ENCODE measurements at places on chromosomes 1 and 21.

- no peak for DNase-seq
These were observed 116.0 kb downstream of the ASTN1 start for GRCh38 chr1:177048314-177049069.

GRCh38 chr1:78420181-78420580 is 70.6 kb upstream of the PTGFR start:
- no peak for DNase-seq

DNA sequence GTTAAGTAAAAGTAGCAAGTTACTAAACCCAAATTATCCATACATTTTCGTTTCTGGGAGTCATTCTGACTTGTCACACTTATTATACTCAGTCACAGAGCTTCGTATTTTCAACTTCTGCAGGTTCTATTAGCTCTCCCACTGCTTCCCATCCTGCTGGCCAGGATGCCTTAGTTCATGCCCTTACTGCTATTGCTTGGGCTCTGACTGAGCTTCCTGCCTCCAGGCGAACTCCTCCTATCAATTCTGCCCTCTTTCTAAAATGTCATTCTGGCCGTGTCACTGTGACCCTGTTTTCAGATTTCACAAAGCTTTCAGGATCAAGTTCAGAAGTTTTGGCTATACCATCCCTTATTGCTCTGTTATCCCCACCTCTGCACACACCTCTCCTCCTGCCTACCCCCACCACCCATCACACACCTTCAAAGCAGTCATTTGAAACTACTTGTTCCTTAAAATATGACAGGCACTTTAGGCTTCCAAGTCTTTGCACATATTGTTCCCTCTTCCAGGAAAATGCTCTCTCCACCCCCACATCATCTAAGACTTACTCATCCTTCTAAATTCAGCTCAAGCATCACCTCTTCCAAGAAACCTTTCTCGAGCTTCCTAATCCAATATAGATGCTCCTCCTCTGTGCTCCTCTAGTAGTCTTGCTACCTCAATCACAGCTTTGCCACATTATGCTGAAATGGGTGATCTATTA is 278.0 kb downstream of the BRINP2 start:
- no peak for DNase-seq

DNA sequence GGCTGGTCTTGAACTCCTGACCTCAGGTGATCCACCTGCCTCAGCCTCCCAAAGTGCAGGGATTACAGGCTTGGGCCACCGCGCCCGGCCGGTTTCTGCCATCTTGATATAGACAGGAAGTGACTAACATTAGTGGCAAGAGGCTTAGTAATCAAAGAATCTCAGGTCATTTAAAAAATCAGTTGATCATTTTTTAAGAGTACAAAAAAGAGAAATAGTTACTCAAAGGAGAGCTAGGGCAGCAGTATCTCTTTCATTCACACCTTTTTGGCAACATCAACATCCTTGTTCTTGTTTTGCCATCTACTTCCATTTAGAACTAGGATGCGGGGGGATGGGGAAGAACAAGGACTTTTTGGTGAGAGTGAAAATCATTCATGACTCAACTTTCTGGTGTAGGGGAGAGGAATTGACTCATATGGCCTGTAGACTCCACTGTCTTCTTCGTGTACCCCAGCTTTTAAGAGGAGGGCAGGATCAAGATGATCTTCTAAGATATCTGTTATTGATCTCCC is 8.8 kb downstream of the FCRLB start:
- no peak for DNase-seq

DNA sequence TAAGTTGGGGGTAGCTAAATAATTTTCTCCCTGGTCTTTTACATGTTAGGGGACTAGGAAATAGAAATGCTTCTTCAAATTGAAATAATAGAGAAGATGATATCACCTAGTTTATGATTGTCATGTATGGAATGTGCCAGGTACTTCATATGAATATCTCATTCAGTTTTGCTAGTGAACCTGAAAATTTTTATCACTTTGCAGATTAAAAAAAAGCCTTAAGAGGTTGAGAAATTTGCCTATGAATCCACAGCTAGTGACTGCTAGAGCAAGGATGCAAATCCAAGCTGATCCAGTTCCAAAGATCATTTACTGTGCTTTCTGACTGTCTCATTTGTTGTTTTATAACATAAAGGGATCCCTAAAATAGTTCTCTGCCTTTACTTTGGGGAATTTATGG is 24.7 kb downstream of the RNF2 start:
- no peak for DNase-seq

DNA sequence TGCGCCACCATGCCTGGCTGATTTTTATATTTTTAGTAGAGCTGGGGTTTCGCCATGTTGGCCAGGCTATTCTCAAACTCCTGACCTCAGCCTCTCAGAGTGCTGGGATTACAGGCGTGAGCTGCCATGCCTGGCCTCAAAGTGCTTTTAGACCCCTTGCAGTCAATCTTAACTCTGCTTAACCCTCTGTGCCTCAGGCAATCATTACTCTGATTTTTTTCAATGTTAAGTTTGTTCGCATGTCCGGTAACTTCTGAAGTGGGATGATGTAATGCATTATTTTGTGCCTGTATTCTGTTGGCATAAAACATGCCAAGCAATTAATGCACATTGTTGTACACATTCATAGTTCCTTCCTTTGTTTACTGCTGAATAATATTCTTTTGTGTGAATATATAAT is 18.6 kb downstream of the SMG7 start:
- DNase-seq = no peak

- no peak for DNase-seq
These were observed 83.9 kb upstream of the NBPF4 start for GRCh38 chr1:108327534-108328466.

GRCh38 chr1:58017641-58018040 is 528.9 kb downstream of the OMA1 start:
- no peak for DNase-seq

GRCh38 chr1:47179988-47180563 is 9.8 kb downstream of the PDZK1IP1 start:
- DNase-seq = no peak

GRCh38 chr1:61287014-61287413 is 204.7 kb downstream of the NFIA start:
- no peak for DNase-seq

- no peak for DNase-seq
These were observed 32.7 kb upstream of the WASF2 start for GRCh38 chr1:27522432-27523336.

GRCh38 chr21:45588871-45589491 is 46.7 kb upstream of the SLC19A1 start:
- no peak for DNase-seq

GRCh38 chr1:7528386-7529198 is 242.5 kb upstream of the VAMP3 start:
- DNase-seq = no peak
